ENCODE measurements at places on chromosomes 7 and 10.

DNA sequence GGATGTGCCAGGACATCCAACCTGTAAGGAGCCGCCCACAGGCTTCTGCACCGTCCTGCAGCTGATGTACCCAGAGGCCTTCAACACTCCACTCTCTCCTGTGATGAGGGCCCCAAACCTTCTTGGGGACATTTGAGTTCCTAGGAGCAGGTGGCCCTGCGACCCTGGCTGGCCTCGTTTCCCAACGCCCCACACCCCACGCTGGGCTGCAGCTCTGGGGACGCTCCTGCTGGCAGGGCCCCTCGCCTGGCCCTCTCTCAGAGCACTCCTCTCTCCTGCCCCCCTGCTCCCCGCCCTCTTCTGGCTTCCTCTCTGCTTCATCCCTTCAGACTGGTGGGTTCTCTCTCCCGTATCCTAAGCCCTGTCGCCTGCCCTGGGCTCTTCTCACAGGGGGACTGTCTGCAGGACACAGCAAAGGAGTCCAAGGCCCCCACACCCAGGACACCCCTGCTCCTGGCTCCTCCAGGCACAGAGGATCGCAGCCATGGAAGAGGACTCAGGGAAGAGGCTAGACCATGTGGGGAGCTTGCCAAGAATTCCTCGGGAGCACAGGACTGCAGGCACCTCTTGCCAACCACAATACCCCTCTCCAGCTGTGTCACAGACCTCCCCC is 541.4 kb downstream of the TCERG1L start:
- DNase-seq = no peak

- no peak for DNase-seq
These were observed 167.8 kb upstream of the ITGB1 start for GRCh38 chr10:33125522-33126517.

GRCh38 chr7:69095649-69096048 is 502.6 kb upstream of the AUTS2 start:
- DNase-seq = no peak

- DNase-seq = no peak
These were observed 208.8 kb downstream of the STK31 start for GRCh38 chr7:23918856-23919255.

- no peak for DNase-seq
These were observed 180.5 kb downstream of the ZNF365 start for GRCh38 chr10:62554632-62555199.

DNA sequence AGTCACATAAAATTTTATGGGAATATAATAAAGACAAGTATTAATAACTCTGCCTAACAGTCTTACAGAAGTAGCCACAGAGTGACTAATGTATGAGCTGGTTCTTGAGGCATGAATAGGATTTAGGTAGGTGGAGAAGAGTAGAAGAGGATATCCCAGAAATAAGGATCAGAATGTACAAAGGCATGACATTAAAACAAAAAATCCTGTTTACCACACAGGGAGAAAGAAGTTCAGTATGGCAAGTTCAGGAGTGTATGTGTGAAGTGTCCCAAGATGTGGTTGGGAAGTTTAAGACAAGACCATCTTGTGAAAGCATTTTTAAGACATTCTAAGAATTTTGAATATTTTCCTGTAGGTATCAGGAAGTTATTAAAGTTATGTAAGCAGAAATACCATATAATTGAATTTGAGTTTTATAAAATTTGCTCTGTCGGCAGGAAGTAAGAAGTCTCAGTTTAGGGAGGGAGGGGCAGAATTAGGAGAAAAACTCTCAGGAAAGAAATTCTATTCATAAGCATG is 64.7 kb upstream of the CAV2 start:
- DNase-seq = no peak

DNA sequence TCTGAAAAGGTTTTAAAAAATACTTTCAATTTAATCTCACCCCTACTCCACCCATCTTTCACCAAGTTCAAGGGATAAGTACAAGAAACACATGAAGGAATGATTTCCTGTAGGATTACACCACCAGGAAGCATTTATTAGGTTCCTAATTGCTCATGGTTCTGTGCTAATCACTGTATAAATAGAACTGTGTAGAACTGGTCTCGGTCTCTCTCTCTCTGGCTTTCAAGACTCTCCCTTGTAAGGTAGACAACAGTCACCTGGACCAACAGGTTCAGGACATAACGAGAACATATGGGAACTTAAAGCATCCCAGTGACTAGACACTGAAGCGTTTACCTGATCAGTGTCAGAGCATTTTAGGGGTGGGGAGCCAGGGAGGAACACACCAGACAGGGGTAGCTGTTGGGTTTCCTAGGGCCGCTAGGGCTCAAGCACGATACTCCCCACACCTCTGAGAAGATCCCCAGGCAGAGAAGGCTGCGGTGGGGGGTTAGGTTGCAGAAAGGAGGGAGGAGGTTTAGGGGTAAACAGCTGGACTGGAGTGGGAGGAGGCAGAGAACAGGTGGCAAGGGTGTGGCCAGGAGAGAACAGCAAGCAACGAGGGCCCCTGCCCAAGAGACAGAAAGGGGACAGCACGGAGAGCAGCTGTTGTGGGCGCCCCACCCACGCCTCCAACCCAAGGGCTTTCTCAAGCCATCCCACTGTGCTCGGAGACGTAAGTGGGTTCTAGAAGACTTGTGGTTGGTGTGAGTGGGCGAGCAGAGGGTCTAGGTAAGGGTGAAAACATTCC is 52.5 kb upstream of the USP6NL start:
- no peak for DNase-seq

DNA sequence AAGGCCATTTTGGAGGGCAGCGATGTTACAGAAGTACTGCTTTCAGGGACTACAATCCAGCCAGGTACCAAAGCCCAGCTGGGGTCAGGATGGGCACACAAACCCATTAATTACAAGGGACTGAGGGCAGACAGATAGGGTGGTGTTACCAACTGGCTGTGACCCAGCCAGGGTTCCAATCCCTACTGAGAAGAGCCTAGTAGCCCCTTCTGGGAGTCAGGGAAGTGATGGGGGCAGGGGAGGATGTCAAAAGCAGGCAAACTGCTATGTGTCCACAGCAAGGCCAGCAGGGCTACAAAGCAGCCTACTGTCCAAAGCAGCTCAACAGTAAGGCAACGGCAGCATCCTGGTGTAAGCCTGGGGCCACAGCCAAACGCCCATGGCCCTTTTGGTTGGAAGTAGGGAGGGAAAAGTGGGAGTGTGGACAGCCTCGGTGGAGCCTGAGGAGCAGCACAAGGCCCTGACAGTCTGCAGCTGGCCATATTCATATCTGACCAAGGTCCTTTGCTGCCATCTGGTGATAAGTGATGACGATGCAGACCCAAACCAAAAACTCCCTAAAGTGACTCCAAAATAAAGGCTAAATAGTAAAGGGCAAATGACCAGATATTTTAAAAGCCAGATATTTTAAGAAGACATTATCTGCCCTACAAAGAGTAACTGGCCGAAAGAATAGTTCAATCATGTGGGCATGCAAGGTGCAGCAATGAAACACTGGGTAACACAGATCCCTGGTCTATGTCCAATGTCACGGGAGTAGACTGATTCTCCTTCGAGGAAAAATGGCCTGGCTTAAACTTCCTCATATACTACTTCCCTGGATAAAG is 56.9 kb downstream of the XPNPEP1 start:
- DNase-seq = no peak

GRCh38 chr7:128777156-128778123 is 1.8 kb upstream of the OPN1SW start:
- DNase-seq = no peak

- no peak for DNase-seq
These were observed 5.2 kb downstream of the CCNY start for GRCh38 chr10:35341521-35341920.

GRCh38 chr7:953547-954327 is 743 bp downstream of the ADAP1 start:
- DNase-seq = no peak

- DNase-seq = no peak
These were observed 41.2 kb downstream of the NEUROD6 start for GRCh38 chr7:31299336-31299735.

Data from activated gamma-delta T cell treated with anti-CD3 and anti-CD28 coated beads, Interleukin-2, amount 50 U/mL, for 16 hours (primary cell).